ENCODE measurements at places on chromosomes 7 and 10.

DNA sequence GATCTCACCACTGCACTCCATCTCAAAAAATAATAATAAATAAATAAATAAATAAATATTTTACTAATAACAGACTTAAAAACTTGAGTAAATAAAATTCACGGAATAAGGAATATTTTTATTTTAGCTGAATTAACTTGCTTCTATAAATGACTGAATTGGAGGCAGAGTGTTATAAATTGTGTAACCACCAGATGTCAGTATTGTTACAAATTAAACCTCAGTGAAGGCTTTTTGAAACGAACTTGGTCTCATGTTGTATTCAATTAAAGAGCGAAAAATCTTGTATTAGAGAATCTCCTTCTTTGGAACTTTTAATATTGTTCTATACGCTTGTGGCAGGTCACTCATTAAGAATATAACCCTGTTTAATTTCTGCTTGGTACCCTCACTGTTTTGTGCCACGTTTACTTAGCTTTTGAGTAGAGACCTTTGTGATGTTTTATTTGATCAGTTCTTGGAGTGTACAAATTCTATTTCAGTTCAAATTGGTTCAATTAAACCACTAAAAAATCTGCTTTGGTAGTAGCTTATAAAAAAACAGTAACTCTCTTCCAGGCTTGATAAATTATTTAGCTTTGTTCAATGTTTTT is 45.6 kb upstream of the SCIN start:
- no peak for DNase-seq

DNA sequence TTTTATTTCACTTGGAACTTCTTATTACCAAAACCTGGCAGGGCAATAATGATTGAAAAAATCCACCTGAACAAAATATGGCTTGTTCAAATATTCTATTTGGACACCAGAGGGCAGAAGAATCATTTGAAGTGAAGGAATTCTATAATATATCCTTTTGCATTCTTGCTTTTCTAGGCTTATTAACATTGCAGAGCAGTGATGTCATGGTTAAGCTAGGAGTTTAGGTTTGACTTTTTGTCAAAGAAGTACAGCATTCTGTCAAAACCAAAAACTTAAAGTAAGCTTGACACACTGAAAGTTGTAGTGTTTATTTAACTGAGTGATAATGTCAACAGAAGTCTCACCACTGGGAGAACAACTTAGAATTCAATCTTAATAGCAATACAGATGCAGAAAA is 156.0 kb downstream of the SEMA3D start:
- no peak for DNase-seq

DNA sequence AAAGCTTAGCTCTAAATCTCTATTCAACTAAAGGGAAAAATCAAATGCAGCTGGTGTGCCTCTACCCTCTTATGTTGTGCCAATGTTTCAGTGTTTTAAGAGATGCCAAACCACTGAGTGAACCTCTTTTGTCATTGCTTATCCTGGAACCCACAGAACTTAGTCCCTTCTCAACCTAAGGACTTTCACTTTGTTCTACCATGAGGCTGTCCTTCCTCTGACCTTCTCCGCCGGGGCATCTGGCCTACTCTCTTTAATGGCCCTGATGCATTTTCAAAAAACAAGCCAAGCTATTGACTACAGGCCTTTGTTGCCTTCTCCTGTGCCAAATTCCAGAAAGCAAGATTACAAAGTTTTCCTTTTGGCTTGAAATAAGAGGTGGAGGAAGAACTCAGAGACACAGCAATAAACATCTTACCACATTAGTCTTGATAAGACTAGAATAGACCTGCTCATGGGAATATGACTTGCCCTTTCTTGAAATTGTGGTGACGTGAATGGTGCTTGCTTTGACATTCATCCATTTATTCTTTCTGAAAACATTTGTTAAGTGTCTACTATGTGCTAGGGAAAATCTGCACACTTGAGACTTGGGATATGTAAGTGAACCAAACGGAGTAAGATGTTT is 253.2 kb upstream of the SMIM30 start:
- no peak for DNase-seq

GRCh38 chr10:19944911-19945663 is 128.9 kb downstream of the PLXDC2 start:
- no peak for DNase-seq

DNA sequence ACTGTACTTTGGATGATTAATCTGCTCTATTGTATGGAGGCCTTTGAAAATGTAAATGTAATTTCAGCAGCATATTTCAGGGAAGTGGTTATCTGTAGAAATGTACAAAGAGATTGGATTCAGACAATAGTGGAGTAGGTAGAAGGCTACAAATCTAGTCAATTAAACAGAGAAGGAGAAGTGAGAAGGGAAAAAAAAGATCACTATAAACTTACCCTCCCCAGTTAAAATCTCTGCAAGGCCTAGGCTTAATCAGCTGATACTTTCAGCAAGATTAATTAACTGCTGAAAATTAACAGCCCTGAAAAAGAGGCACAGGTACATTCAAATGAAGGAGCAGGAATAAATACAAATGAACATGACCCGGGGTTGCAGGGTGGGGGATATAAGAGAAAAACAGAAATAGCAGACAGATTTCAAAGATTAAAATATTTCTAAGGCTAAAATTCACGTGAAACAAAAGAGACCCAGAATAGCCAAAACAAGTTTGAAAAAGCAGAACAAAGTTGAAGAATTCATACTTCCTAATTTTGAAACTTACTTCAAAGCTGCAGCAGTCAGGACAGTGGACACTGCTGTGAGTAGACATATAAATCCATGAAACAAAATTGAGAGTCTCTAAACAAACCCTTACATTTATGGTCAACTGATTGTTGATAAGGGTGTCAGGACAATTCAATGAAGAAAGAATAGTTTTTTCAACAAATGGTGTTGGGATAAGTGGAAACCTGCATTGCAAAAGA is 96.0 kb downstream of the NRCAM start:
- no peak for DNase-seq

DNA sequence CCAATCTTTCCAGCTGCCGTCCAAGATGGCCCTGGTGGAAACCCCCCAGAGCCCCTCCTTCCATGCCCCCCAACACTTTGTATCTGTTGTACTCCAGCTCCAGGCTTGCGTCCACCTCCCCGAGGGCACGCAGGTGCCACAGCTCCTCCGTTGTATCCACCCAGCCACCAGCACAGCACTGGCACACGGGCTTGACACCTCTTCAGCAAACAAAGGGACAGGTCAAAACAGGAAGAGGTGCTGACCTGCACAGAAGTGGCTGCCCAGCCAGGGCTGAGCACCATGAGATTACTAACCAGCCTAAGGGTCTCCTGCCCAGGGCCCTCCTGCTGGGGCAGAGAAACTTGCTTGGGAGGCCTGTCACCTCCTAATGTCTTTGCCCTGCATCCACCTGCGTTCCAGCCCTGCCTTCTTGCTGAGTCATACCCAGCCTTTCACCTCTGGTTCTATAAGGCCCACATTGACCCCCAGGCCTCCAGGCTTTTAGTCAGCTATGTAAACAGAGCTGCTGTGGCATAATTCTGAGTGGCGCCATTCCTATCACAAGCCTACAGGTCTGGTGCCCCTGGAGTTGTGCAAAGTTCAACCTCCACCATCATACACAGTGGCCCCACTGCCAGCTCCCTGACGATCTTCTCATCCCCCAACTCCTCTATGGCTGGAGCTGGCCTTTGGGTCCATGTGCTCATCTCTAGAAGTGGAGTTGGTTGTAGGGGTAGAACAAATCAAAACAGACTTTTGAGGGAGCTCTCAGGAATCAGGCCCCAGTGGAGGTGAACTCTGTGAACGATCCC is 20.9 kb downstream of the SLC29A3 start:
- DNase-seq = no peak

DNA sequence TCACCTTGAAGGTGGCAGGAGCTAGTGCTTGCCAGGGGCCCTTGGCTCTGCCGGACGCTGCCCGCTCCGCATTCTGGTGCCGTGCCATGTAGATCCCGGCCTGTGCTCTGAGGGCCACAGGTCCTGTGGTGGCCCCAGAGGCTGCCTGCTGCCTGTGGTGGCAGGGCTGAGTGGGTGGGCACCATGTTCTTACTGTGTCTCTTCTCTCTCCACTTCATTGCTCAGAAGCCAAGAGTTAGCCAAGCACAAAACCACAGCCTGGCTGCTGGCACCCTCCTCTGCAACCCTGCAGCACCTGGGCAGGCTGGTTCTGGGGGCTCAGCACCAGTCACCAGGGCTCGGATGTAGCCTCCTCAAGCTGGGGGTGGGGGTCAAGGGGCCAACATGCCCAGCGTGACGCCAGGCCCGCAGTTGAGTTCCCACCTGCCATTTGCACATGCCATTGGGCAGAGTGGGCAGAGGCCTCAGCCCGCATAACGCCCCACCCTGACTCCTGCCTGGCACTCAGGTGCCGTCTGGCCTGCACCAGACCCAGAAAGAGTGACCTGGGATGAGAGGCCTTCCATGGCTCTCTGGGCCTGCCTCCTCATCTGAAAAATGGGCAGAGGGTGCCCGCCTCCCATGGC is 16.3 kb downstream of the ZMIZ1 start:
- DNase-seq = no peak

- no peak for DNase-seq
Measured at GRCh38 chr7:85509476-85509875, 322.6 kb upstream of the SEMA3D start.

DNA sequence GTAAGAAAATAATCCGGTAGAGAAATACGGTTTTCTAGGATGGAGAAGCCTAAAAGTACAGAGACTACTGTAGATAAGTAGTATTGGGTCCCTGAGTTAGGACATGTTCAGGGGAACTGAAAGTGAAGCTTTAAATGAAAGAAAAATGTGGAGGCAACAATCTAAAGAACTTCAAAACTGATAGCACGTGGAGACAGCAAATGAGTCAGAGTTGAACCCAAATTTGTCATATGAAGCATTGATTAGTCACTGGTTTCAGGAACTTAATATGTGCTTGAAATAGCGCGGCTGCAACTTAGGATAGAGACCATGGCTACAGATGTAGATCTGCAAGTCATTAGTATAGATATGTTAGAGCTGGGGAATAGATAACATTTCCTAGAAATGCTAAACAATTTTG is 1138.6 kb upstream of the SORCS1 start:
- DNase-seq = no peak

DNA sequence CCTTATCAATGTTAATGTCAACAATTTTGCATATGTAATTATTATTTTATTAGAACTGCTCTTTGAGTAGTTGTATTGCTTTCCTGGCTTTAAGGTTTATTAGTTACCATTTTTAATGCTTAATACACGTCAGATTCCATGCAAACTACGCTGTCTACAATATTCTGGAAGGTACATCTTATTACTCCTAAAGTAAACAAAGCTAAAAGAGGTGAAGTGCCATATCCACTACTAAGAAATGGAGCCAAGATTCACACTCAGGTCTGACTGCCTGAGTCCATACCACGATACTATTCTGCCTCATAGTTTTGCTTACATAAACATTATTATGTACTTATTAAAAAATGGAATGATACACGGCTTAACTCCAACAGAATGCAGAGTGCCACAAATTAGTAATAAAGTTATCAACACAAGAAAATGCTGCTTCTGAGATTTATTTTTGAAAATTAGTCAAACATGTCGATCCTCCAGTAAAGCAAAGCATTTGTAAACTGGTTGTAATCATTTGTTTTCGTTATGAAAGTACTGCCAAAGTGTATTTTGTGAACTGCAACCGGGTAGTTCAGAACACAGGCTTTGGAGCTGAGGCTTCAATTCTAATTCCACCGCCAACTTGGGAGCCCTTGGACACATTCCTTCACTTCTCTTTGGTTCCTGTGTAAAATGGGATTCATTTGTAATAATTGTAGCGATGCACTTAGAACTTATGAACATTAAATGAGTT is 1.1 kb upstream of the DMTF1 start:
- no peak for DNase-seq

- no peak for DNase-seq
Measured at GRCh38 chr7:85737426-85737825, 550.6 kb upstream of the SEMA3D start.

GRCh38 chr10:69479240-69480067 is 28.2 kb downstream of the TSPAN15 start:
- no peak for DNase-seq

- no peak for DNase-seq
Measured at GRCh38 chr7:55591282-55591931, 19.1 kb upstream of the VOPP1 start.

DNA sequence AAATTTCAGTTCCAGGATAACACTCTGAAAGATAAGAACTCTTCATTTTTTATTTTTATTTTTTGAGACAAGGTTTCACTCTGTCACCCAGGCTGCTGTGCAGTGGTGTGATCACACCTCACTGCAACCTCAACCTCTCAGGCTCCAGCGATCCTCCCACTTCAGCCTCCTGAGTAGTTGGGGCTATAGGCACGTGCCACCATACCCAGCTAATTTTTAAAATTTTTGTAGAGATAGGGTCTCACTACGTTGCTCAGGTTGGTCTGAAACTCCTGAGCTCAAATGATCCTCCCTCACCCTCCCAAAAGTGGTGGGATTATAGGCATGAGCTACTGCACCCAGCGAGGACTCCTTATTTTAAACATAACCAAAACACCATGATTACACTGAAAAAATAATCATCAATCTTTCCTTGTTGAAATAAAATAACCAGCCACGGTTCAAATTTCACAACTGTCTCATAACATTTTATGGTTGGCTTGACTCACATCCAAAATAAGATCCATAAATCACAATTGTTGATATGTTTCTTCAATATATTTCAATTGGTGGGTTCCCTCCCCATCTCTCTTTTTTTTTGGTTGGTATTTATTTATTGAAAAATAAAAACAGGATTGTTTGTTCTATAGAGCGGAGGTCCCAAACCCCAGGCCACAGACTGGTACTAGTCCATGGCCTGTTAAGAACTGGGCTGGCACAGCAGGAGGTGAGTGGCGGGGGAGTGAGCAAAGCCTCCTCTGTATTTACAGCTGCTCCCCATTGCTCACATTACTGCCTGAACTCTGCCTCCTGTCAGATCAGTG is 60.1 kb upstream of the FAM171A1 start:
- no peak for DNase-seq

DNA sequence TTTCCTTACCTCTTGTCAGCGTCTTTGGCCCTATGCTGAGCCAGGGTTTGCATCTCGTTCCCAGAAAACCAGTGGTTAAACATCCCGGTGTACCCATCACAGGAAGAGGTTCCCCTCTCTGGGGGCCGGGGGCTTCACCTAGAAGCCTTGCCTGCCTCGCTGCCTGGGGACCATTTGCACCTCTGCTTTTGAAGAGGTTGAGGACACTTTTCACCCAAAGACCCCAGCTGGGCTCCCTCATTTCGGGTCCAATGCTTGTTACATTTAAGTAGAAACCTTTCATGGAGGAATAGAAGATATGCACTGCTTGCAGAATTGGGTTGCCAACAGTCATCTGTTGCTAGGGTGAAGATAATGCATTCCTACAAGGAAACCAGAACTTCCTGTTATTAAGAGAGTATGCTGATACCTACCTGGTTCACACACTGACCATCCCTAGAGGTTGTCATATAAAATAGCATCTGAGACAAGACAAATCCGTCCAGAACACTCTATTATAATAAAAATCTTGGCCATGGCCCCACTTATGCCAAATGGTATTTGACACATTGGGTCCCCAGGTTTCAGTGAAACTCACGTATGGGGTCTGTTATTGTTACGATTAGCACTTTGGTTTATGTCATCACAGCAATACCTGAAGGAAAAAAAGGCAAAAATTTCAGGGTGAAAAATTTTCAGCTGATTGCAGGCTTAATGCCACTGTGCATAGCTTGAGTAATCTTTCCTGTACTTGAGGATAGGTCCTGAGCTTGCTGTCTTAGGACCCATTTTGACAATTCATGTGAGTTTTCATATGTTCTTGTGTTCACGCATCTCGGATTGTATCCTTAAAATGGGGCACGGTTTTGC is 917 bp downstream of the ZNF365 start:
- no peak for DNase-seq

- DNase-seq = no peak
Measured at GRCh38 chr10:70535001-70535400, 56.4 kb downstream of the PALD1 start.

GRCh38 chr10:127402596-127403409 is 146.3 kb upstream of the NPS start:
- DNase-seq = no peak

All from CD4-positive, alpha-beta T cell treated with Interferon alpha-2 for 1 hour (primary cell).